M059J (cell line): ENCODE measurements at places on chromosomes 2 and 18.
A peak's percentile ranks its signal among the peaks of the same experiment; 100 is the strongest.

DNA sequence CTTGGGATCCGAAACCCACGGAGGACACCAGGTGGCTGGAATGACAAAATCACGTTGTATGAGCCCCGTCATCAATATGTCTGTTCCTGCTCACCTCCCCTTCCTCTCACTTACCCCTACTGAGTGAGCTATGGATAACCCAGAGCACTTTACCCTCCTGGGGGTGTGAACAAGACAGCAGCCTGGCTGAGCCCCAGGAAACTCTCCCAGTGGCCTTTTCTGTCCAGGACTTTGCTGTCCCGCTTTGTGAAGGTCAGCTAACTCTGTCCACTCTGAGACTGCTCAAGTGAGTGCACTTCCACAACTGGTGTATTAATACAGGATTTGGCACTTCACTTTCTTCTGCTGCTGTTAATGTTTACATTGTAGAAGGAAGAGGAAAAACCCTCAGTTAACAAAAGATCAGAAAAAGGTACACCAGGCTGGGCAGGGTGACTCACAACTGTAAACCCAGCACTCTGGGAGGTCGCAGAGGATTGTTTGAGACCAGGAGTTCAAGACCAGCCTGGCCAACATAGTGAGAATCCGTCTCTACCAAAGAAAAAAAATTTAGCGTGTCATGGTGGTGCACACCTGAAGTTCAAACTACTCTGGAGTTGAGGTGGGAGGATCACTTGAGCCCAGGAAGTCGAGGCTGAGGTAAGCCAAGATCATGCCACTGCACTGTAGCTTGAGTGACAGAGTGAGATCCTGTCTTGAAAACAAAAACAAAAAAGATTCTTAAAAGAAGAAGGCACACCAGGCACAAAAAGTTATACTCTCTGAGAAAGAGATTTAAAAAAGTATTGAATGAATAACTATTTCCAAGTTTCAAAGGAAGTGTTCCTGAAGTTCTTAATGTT, 90.3 kb downstream of the CLHC1 start:
- DNase-seq = peak; percentile 56

- DNase-seq = no peak
Measured at GRCh38 chr2:173997269-173997668, 32.1 kb upstream of the SP3 start.

GRCh38 chr2:197198890-197199289, 111.7 kb downstream of the ANKRD44 start:
- no peak for DNase-seq

DNA sequence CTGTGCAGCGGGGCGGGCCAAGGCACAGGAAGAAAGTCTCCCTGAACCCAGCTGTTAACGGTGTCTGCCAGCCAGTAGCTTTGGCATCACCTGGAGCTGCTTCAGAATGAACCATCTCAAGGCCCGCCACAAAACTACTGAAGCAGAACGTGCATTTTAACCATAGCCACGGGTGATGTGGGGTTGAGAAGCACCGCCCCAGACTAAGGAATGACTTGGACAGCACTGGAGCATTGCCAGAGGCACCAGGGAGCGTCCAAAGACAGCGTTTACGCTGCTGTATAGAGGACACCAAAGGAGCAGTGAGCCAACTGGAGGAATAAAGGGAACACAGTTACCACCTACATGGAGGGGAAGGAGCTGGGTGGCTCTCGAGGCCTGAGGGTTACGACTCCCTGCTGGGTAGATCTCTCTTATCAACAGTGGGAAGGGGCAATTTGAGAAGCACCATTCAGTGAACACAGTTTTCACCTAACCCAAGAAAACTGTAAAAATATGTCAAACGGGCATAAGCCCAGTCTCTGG, 28.4 kb upstream of the LONRF2 start:
- DNase-seq = peak; percentile 34

- DNase-seq = no peak
Measured at GRCh38 chr2:241136191-241136590, 13.1 kb downstream of the PASK start.

DNA sequence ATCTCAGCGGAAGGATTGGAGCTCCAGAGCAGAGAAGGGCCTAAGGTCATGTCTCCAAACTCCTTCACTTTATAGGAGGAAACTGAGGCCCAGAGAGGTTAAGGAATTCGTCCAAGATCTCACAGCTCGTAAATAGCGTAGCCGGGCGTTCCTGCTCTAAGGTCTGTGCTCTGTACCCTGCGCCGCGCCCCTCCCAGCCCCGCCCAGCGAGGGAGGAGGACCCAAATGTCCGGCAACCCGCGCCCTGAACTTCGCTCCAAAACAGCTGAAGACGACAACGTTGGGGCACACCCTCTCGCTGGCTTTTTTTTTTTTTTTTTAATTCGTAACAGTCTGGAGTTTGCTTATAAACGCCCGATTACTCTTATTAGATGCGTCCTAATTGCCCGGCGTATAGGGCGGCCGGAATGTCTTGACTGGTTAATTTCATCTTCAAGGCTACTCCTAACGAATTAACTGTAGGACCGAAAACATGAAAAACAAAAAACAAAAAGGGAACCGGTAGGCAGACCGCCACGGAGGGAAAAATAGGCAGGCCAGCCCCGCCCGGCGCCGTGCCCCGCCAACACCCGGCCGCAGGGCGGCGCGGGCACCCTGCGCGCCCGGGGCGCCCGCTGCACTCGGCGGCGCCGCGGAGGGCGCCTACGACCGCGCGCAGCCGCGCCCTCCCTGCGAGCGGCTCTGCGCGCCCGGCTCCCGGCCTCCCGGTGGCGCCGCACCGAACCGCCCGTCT, 928 bp upstream of the FOSL2 start:
- peak; percentile 93 for DNase-seq

DNA sequence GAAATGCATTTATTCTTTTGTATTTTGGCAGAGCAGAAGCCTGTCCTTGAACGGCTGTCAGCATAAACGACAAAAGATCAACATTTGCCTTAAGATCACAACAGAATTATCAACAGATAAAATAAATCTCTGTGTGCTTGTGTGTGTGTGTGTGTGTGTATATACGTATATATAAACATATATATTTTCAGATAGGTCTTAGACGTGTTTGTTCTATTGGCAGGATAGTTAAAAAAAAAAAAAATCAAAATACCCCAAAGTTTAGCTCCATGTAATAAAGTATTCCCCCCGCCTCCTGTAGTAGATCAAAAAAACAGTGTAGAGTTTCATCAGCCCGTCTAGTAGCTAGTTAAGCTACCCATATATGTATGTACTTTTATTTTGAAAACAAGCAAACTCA, 107.9 kb downstream of the CHN1 start:
- DNase-seq = no peak

- no peak for DNase-seq
Measured at GRCh38 chr2:149418065-149418464, 87.7 kb downstream of the LYPD6 start.

- DNase-seq = peak; percentile 80
Measured at GRCh38 chr18:2536493-2536892, 34.8 kb downstream of the METTL4 start.
